NCI-H226 (cell line): ENCODE measurements at places on chromosomes 2 and 18.

DNA sequence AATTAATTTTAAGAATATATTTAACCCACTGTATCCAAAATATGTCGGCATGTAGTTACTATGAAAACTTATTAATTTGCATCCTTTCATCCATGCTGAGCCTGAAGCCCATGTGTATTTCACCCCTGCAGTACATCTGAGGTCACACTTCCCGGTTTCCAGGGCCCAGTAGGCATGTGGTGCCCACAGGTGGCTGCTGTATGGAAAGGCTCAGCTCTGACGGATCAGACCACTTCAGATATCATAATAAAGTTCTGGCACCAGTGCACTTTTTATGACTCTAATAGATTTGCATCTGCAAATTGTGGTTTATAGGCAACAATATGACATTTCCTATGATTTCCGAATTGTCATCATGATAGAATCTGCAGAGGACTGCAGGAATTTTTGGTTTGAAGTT is 22.5 kb downstream of the SH3RF3 start:
- DNase-seq = no peak

DNA sequence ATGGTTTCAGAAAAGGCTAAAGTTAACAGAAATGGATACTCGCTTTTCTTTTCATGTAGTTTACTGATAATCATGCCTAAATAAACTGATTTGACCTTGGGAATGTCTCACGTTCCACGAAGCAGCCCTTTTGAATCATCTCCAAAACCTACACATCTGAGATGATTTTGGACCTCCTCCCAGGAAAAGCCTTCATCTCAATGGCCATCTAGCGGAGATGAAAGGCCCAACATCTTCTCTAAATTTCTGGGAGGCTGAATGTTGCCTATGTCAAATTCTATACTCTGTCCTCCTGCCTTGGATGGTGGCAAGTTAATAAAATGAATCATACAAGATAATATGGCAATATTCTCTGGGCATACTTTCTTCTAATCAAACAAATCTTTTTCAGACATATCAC is 448.5 kb downstream of the ZEB2 start:
- peak; percentile 16 for DNase-seq

DNA sequence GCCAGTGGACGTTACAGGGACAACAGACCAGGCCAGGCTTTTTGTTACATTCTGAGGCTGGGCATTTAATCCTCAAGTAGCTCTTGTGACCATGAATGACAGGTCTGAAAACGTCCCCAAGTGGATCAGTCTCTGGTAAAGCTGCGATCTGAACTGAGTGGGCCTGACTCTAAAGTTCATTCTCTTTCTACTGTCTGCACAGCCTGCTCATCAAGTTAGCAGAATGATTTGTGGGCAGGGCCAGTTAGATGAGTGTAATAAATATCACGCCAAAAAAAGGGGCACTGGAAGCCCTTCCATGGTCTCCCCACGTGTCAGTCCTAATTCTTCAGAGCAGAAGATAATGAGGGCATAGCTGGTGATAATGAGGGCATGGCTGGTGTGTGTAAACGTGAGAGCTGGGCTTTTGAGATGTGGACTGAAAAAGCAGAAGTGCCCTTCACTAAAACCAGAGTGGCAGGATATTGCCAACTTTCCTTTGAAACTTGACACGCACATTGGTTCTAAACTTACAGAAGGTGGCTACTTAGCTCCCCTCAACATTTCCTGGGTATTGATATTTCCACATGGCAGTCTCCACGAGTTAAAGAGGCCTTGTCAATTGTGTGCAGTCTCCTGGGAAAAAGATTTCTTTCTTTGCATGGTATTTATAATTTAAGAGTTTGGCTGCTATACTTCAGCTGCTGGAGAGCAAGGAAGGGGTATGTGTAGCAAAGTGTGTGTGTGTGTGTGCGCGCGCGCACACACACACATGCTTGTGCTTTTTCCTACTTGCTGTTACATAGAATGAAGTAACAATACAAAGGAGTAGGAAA is 72.7 kb upstream of the LYPD6B start:
- no peak for DNase-seq

DNA sequence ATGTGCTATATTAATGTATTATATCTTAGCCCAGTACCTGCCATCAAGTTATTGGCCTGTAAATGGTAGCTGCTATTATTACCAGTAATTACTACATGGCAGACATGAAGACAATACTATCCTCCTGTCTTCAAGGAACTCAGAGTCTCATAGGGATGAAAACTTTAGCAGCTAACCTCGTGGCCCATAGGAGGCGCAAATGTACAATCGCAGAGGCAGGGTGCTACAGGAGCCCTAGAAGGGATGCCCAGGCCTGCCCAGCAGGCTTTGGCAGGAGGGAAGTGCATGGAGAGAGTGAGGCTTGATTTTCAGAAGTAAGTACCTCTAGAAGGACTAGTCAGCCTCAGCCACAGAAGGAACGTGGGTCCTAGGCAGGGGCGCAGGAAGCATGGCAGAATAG is 44.7 kb upstream of the KIDINS220 start:
- DNase-seq = peak; percentile 34

- no peak for DNase-seq
Observed at GRCh38 chr18:55236150-55236931, 277.1 kb upstream of the CCDC68 start.

DNA sequence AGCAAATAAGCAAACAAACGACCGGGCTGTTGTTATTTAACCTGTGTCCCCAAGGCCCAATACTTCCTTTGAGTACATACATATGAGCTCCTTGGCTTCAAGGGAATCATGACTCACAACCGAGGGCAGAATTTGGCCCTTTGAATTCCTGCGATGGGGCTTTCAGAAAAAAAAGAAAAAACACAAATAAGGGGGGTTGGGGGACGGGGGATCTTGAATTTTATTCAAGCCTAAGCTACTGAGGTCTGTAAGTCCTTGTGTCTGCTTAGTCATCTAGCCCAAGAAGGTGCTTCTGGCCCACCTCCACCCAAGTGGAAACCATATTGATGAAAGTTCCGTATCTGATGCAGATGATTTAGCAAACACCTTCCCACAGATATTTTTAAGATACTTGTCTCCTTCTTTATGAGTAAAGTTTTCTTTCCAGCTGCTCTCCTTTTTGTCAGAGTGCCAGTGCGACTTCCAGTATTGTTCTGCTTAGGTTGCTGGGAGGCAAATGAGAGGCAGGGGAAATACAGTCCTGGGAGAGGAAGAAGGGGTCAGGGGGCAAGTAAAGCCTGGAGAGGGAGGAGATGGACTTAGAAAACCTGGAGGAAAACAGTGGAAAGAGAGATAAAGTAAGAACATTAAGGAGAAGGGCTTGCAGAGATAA is 169.6 kb downstream of the ZEB2 start:
- DNase-seq = no peak

GRCh38 chr2:202425036-202425435 is 48.9 kb downstream of the BMPR2 start:
- peak; percentile 19 for DNase-seq

DNA sequence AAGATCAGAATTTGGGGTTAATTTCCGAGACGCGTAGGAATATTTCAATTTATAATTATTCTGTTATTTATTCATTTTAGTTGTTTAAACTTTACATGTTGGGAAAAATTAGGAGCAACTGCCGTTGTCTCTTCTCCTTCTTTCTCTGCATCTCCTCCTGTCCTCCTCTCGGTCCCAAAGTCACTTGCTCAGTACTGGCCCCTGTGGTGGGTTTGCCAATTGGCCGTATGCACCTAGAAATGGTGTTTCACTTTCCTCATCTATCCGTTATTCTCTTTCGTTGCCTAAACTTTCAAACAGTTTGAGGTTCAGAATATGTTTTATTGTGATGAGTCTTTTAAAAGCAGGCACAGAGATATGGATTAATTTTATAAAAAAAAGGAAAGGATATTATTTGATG is 517.9 kb downstream of the PLCL1 start:
- no peak for DNase-seq

GRCh38 chr2:45965871-45966498 is 314.5 kb downstream of the PRKCE start:
- DNase-seq = no peak

DNA sequence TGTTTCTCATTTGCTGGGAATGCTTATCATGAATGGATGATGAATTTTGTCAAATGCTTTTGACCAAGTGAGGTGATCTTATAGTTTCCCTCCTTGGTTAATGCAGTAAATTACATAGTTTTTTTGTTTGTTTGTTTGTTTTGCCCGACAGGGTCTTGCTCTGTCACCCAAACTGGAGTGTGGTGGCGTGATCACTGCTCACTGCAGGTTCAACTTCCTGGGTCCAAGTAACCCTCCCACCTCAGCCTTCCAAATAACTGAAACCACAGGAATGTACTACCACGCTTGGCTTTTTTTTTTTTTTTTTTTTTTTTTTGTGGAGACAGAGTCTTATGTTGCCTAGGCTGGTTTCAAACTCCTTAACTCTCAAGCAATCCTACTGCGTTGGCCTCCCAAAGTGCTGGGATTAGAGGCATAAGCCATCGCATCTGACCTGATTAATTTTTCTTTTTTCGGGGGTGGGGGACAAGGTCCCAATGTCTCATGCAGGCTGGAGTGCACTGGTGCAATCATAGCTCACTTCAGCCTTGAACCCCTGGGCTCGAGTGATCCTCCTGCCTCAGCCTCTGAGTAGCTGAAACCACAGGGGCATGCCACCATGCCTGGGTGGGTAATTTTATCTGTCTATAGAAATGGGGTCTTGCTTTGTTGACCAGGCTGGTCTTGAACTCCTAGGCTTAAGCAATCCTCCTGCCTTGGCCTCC is 48.6 kb downstream of the SMAD2 start:
- peak; percentile 63 for DNase-seq

- no peak for DNase-seq
Observed at GRCh38 chr2:231918501-231919330, 7.5 kb downstream of the NPPC start.

DNA sequence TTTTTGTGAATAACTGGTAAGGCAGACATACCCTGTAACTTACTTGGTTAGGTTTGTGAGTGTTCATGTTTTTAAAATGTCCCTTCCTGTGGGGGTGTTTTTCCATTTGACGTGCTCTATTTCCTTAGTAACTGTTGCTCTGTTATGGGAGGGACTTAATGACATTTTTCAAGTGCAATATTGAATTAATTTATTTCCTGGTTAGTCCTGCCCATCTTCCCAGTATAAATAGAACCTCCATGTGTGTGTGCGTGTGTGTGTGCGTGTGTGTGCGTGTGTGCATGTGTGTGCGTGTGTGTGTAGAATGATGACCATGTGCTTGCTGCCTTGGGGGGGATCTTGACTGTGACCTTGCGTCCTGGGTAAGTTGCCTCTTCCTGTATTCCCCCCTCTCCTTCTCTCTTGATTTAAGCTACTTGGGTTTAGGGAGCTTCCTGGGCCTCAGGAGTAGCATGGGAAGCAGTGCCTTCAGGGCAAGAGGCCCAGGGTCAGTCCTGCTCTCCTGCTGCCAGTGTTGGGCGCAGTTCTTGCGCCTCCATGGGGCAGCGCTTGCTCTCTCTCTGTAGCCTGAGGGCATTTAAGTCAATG is 163.9 kb downstream of the LDLRAD4 start:
- no peak for DNase-seq

DNA sequence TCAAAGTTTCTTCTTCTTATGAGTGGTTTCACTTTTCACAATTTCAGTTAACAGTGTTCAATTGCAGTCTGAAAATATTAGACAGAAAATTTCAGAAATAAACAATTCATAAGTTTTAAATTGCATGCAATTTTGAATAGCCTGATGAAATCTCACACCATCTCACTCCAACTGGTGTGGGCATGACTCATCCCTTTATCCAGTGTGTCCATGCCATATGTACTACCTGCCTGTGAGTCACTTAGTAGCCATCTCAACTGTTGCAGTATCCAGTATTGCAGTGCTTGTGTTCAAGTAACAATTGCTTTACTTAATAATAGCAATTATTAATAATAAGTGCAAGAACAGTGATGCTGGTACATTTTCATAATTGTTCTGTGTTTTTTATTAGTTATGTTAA is 1202.5 kb downstream of the DSC3 start:
- DNase-seq = peak; percentile 76

DNA sequence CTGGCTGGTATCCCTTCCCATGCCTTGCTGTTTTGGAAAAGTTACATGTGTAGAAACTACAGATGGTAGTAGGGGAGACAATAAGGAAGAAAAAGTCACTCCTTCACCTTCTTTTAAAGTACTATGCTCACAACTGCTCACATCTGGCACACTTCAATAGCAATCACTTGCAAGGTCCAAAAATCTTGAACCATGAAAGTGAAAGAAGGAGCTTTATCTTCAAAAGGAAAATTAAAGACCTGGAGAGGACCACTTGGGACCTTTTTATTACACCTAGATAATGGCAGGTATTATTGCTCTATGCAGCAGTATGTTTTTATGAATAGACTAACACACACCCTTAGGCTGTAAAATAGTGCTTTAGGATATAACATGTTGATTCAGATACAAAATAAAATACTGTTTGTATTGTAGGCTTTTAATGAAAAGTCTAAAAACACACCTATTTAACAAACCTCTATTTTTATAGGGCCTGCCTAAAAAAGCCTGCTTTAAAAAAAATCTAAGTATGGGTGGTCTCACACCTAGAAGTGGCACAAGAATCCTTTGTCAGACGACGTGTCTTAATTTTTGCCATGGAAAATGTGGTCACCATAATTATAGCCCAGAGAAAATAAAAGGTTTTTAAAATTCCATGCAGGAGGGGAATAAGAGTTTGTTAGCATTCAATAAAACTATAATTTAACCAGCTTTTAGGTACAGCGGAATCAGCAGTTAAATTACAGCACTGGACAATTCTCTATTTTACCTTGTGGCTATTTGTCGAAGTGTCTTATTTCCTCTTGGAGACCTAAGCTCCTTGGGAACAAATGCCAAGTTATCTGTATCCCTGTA is 124.0 kb downstream of the BCL2 start:
- no peak for DNase-seq

GRCh38 chr2:98777710-98778109 is 46.8 kb upstream of the MGAT4A start:
- DNase-seq = no peak

GRCh38 chr2:160434254-160434948 is 59.2 kb downstream of the RBMS1 start:
- no peak for DNase-seq

GRCh38 chr2:144708626-144709025 is 188.7 kb upstream of the ZEB2 start:
- DNase-seq = no peak

GRCh38 chr18:28043631-28044030 is 133.3 kb downstream of the CDH2 start:
- no peak for DNase-seq

DNA sequence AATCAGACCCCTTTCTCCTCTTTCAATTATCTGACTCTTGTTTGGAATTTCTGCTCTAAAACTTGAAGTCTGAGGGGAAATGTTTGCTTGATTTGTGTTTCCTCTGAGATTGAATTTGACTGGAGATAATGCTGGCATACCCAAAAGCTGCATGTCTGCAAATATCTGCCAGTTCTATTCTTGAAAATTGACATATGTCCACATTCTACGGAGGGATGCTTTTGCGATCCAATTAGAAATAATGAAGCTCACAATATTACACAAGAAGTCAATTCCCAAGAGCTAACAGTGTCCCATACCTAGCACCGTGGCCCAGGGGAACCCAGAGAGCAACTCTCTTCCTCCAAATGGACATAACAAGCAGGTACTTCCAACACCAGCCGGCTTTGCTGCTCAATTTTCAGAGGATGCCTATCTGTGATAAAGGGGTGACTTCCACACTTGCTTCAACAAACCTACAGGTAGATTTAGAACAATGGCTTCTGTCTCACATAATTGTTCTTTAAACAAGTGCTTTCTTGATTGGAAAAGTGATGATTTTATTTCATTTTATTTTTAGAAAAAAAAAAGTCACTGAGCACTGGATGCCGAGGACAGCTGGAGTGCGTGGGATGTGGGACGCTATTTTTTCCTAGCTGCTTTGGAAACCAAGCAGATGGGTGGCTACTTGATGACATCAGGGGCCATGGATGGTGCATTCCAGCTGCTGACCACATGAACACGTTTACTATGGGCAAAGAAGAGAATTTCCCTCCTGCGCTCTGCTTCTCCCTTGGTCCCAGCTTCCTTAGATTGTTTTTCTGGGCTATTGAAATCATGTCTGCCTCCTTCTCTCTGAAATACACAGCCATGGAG is 488.9 kb downstream of the RNF144A start:
- DNase-seq = no peak
